ENCODE measurements at places on chromosomes 6 and 20.

- DNase-seq = no peak
Measured at GRCh38 chr6:35786810-35787209, 6.0 kb downstream of the CLPSL1 start.

DNA sequence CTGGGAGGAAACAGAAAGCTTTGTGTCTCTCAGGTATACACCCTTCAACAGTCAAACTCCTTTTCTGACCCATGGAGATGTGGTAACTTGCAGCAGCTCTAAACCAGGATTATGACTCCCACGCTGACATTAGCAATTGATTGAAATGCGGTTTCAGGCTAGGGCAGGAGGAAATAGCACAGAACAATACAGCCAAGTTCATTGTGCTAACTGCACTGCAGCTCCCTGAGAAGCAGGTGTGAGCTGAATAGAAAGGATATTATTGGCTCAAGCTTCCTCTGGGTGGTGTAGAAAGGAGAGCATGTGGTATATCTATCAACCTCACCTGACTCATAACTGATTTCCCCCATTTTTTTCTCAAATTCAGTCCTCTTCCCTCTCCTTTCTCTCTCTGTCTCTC is 612.3 kb upstream of the BTBD3 start:
- DNase-seq = peak; percentile 29

GRCh38 chr20:46260480-46260879 is 47.8 kb downstream of the CDH22 start:
- peak; percentile 34 for DNase-seq

DNA sequence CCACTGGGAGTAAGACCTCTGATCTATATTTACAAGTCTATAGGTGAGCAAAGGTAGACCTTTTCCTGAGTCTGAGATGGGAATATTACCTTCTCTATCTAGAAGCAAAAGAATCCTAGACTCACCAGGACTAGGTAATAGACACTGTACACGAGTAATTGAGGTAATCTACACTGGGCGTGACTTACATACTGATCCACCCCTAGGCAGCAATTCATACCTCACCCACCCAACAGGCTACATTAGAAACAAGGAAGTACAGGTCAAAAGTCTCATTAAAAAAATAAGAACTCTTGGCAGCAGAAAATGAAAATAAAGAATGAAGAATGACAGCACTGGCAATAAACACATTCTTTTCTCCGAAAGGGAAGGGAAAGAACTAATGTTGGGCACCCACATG is 7.6 kb downstream of the CSNK2A1 start:
- DNase-seq = peak; percentile 36

DNA sequence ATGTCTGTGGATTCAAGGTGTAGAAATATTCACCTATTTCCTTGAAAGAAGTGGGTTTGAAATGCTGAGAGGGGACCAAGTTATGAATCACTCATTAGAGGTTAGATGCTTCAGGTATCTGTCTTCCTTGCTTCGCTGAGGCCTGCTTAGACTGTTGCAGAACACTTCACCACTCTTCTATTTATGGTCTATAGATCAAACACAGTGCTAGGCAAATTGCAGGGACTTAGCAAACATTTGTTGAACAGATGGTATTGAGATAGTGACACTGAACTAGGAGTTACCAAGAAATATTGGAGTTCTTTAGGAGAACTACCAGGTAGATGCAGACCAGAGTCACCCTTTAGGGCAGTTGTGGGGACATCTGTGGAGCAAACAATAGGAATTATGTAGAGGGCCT is 123.8 kb downstream of the RFPL4B start:
- DNase-seq = no peak

DNA sequence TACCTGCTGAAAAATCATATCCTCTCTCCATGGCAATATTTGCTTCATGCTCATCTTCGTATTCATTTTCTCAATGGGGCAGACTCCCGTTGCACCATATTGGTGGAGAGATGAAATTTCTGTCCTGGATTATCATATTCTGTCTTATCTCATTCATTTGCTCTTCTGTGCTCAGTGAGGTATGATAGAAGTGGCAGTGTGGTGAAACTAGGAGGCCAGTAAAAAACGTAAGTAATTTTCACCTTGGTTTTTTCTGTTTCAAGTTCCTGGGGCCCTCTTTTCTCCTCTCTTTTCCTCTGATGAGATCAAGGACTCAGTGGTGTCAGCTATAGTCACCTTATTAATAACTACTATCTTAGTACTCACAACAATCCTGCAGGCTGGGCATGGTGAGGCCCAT is 182.5 kb upstream of the HDAC2 start:
- no peak for DNase-seq

DNA sequence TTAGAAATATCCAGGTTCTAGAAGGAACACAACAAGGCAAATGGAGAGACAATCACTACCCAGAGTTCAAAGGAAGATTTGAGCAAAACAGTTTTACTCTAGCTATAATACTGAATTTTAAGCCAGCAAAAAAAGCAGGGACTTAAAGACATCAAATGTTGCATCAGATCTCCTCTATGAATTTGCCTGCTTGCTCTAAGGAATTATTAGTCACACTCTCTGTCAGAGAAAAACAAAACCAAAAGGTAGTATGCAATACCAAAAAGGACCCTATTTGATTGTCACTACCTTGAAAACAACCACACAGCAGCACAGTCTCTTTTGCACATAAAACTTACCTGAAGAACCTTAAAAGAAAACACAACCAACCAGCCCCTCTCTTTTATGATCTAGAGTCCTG is 46.3 kb downstream of the BTBD9 start:
- no peak for DNase-seq

- DNase-seq = no peak
Measured at GRCh38 chr20:44018259-44018941, 103.7 kb downstream of the TOX2 start.

DNA sequence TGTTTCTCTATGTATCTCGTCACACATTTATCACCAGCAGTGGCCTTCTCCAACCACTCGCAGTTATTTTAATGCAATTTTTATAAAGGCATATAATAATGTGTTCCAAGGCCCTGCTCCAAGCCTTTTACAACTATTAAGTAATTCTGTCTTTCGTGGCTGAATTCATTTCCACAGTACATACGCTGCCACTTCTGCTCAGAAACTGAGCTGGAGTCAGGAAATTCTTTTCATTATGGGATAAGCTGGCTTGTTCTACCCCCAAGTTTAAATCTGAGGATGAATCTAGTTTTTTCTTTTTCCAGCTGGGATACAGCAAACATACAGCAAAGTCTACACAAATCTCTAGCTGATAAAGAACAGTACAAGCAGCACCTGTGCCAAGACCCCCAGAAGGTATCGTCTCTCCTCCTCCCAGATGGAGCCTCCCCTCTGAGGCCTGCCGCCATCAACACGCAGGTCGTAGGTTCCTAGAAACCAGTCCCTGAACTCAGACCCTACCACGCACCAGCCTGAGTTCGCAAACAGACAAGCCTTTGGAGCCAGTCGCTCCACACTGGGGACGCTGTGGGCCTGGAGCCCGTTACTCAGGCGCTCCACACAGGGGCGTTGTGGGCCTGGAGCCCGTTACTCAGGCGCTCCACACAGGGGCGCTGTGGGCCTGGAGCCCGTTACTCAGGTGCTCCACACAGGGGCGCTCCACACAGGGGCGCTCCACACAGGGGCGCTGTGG is 263.5 kb downstream of the THBS2 start:
- DNase-seq = no peak

- DNase-seq = peak; percentile 58
Measured at GRCh38 chr6:154805288-154805911, 72.2 kb downstream of the SCAF8 start.

- DNase-seq = no peak
Measured at GRCh38 chr6:90144396-90144795, 152.2 kb downstream of the BACH2 start.

DNA sequence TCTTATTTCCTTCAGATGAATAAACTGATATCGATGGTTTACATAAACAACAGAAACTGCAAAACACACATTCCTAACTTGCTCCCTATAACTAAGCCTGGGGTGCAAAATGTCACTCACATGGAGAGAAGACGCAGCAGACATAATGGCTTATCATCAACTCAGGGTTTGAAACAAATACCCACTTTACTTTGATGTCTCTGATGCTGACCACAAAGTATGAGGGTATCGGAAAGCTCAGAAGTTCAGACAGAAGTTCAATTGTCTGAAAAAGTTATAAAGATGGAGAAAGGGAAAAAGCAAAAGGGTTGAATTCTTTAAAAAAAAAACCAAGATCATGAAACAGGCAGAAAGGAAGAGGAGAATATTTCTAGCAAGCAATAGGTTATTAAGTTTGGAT is 102.7 kb downstream of the FOXC1 start:
- DNase-seq = no peak

DNA sequence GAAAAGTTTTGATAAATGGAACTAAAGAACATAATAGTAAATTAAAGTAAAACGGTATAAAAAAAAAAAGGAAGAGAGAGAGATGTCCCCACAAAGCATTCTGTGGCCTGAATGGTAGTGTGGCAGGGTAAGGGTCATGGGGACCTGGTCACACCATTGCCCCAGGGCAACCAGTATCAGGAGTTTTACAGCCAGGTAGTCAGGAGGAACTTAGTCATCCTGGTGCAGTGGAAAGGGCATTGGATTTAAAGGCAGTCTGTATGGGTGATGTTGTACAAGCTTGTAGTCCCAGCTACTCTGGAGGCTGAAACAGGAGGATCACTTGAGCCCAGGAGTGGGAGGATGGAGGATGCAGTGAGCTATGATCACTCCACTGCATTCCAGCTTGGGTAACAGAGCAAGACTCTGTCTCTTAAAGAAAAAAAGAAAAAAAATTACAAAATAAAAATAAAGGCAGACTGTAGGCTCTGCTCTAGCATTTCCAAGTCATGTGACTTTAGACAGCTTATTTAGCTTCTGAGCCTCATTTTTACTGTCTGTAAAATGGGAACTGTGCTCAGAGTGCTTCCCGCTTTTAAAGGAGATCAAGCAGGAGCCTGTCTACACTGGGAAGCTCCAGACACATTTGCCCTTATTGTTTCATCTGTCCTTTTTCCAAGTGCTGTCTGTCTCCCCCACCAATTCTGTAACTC is 112.8 kb upstream of the ARMC2 start:
- no peak for DNase-seq

DNA sequence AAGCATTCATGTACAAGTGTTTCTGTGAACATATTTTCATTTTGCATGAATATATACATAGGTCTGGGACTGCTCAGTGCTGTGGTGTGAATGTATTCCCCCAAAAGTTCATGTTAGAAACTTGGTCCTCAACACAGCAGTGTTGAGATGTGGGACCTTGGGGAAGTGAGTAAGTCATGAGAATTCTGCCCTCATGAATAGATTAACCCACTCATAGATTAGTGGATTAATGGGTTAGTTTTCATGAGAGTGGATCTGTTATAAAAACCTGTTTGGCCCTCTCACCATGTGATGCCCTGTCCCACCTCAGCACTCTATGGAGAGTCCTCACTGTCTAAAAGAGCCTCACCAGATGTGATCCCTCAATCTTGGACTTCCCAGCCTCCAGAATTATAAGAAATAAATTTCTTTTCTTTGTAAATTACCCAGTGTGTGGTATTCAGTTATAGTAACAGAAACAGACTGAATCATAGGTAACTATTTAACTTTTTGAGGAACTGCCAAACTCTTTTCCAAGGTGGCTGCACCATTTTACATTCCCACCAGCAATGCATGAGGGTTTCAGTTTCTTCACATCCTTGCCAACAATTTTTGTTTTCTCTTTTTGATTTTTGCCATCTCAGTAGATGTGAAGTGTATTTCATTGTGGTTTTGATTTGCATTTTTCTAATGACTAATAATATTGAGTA is 45.3 kb downstream of the QRSL1 start:
- DNase-seq = no peak

DNA sequence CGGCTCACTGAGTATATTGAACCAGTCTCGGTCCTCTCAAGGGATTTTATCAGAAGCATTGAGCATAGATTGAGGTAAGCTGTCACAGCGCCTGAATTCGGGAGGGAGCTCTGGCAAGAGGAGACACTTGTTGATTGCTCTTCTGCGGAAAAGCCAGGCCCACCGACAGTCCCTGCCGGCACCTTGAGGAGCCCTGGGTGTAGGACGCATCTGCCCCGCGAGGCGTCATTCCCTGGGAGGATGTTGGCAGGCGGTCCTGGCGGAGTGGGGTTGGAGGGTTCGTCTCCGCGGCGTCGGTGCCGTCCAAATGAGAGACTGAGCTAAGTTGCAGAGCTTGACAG is 843 bp downstream of the FBXO9 start:
- no peak for DNase-seq

- DNase-seq = no peak
Measured at GRCh38 chr6:39061182-39061581, 12.6 kb downstream of the GLP1R start.

- peak; percentile 55 for DNase-seq
Measured at GRCh38 chr6:33926451-33926850, 122.6 kb upstream of the MLN start.

DNA sequence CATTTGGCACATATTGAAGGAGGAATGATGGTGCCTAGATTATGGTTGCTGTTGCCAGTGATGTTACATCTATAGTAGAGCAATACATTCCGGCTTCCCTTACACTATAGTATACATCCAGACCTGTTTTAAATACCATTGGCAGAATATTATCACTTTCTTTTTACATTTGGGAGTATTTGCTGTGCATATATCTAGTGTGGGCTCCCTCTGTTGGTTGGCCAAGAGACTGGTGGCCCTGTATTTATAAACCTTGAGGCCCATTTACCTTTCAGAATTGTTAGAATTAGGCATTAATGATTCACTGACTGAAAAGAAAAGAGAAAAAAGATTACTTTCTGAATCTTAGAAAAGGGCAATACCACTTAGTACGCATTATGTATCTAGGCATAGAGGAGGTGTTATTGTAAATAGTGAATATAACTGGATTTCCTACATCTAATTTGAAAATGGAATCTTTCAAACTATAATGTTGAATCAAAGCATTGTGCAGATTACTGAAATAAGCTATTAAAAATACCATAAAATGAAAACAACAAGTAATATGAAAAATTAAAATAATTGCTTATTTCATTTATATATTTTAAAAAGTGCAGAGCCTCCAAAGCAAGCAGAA is 628.8 kb upstream of the MAN1A1 start:
- peak; percentile 8 for DNase-seq

DNA sequence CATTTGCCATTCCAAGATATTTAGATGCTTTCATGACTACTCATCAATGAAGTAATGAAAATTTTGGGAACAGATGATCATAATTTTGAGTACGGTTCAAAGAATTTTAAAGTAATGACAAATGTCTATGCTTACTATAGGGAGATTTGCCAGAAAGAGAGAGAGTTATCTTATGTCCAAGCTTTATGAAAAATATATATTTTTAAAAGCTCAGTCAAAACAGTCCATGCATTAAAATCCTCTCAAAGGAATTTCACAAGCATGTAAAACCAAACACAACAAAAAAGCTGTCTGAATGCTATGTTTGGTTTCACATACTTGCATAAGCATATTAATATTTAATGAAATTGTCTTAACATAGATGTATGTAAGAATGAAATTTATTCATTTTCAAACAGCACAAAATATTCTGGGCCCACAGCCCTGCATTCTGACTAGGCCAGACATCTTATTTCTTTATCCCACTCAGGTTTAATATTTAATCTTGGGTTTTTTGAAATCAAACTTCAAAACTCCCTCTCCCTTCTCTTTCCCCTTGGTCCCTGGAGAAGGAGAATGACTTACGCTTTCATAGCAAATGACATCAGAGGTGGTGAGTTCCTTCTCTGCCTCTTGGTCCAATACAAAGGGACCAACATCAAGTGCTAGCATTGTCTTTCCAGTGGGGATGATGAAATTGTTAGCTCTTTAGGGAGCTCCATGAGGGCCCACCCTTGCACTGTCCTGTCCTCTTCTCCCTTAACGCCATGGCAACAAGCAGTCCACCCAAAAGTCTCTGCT is 94.2 kb downstream of the ADAT2 start:
- no peak for DNase-seq

Measured in NB4 (cell line).